ENCODE measurements at places on chromosomes 5 and 9.
A peak's percentile ranks its signal among the peaks of the same experiment; 100 is the strongest.

GRCh38 chr5:119220576-119221197 lies 135.1 kb upstream of the TNFAIP8 start:
- no peak for DNase-seq

GRCh38 chr5:41821051-41821450 lies 49.2 kb downstream of the OXCT1 start:
- no peak for DNase-seq

DNA sequence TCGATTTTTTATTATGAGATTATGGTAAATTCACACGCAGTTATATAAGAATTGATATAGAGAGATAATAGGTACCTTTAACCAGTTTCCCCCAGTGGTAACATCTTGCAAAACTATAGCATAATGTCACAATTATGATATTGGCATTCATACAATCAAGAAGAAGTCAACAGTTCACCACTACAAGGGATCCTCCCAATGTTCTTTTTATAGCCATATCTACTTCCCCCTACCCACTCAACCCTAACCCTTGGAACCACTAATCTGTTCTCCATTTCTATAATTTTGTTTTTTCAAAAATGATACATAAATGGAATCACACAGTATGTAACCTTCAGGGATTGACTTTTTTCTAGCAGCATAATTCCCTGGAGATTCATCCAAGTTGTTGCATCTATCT lies 9.8 kb downstream of the ACTL7B start:
- no peak for DNase-seq

DNA sequence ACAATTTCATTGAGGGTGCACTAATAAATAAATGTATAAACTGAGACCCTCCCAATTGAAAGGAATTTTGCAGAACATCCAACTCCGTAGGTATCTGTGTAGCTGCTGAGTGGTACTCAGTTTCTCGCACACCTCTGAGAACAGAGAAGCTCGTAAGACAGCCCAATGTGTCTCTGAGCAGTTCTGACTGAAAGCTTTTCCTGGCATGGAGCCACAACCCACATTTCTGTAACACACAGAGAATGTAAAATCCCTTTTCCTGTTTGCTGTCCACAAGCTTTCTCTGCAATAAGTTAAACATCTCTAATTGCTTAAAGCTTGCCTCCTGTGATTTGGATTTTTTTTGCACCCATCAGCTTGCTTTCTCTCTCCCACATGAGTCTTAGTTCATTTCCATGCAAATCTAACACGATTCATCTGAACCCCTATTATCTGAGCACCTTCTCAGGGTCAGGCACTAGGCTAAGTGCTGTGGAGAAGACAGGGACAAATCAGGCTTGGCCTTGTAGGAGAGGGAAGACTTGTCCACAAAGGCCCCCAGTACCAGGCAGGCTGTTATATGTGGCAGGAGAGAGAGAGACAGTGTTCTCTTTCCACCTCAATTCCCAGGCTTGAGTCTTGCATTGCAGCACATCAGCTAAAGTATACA lies 44.2 kb upstream of the COL15A1 start:
- DNase-seq = peak; percentile 77

DNA sequence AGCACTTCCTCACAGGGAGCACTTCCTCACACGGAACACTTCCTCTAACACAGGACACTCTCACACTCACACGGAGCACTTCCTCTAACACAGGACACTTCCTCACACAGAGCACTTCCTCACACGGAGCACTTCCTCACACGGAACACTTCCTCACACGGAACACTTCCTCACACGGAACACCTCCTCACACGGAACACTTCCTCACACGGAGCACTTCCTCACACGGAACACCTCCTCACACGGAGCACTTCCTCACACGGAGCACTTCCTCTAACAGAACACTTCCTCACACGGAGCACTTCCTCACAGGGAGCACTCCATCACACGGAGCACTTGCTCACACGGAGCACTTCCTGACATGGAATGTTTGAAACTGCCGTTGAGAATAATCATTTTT lies 13.4 kb downstream of the POMT1 start:
- no peak for DNase-seq

- peak; percentile 75 for DNase-seq
Measured at GRCh38 chr9:131809941-131810344, 70.1 kb upstream of the RAPGEF1 start.

All from HCEC 1CT (cell line).